ENCODE measurements at places on chromosomes 3 and 15.
A peak's percentile ranks its signal among the peaks of the same experiment; 100 is the strongest.

GRCh38 chr3:135865553-135865952, 100.0 kb upstream of the PPP2R3A start:
- DNase-seq: no peak

DNA sequence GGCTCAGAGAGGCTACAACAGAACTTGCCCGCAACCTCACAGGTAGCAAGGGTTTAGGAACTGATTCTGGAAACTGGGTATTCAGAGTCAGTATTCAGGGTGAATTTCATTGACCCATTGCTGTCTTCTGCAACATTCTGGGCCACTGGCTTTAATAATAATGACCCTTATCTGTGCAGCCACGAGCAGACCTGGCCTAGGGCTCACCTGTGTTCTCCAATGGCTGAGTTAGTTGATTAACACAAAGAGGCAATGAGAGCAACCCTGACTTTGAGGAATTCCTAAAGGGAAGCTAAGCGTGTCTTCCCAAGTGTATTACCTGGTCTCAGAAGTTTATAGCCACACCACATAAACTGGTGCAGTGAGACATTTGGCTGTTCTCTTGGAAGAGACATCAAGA, 289.9 kb downstream of the EPHB1 start:
- DNase-seq: no peak

- DNase-seq: no peak
These were observed 21.2 kb upstream of the IGF2BP2 start for GRCh38 chr3:185846037-185846436.

GRCh38 chr3:47009225-47010110, 30.0 kb downstream of the NBEAL2 start:
- DNase-seq: peak; percentile 40

DNA sequence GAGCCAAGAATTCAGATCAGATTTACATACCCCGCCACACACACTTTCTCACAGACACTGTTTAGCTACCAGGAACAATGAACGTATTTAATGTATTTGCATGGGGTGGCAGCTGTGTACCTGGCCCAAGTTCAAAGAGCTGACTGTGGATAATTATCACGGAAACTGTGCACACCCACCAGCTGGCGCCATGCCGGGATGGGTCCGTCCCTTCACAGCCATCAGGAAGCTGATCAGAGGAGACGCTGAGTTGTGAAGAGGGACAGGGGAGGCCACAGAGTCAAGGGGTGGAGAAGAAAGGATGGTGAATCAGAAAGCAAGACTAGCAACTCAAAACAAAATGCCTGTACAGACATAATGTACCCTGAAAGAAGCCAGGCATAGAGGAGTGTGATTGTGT, 13.1 kb upstream of the PLA2G4D start:
- peak; percentile 34 for DNase-seq

- DNase-seq: no peak
These were observed 295.3 kb upstream of the SLITRK3 start for GRCh38 chr3:165491487-165491886.

- DNase-seq: no peak
These were observed 7.8 kb upstream of the AEN start for GRCh38 chr15:88613074-88613944.

GRCh38 chr3:81874738-81875137, 113.3 kb upstream of the GBE1 start:
- no peak for DNase-seq

- peak; percentile 25 for DNase-seq
These were observed 1.3 kb upstream of the HACD2 start for GRCh38 chr3:123586131-123586530.

GRCh38 chr15:81280696-81281455, 43.1 kb downstream of the STARD5 start:
- no peak for DNase-seq

- no peak for DNase-seq
These were observed 148.5 kb upstream of the NAALADL2 start for GRCh38 chr3:174710612-174711011.

DNA sequence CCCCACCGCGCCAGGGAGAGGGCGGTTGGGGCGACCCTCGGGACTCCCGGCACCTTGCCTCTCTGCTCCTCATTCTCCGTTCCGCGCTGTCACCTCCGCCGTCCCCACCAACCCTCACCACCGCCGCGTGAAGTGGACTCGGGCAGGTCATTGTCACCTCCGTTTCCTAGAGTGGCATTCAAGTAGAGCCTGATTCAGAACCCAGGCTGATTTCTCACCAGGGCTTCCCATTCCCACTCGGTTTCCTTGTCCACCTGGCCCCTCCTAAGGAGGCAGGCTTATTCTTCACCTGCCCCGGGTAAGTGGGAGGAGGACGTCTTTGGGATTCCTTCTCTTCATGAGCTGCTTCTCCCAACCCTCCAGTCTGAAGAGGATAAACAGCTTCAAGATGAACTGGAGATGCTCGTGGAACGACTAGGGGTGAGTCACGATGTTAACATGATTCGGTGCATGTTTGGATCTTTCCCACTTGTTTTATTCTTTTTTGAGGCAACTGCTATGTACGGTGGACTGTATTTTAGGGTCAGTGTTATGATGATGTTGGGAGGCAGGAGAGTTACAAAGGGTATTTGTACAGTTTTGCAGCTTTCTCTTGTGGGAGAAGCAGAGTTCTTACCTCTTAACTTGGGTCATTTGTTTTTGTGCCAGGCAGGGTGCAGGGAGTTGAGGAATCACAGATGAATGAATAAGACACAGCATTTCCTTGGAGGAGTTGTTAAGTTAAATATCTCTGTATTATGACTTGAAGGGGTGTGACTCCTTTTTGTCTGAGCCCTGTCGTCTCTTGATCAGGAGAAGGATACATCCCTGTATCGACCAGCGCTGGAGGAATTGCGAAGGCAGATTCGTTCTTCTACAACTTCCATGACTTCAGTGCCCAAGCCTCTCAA, 692 bp downstream of the PSMD2 start:
- DNase-seq: no peak

DNA sequence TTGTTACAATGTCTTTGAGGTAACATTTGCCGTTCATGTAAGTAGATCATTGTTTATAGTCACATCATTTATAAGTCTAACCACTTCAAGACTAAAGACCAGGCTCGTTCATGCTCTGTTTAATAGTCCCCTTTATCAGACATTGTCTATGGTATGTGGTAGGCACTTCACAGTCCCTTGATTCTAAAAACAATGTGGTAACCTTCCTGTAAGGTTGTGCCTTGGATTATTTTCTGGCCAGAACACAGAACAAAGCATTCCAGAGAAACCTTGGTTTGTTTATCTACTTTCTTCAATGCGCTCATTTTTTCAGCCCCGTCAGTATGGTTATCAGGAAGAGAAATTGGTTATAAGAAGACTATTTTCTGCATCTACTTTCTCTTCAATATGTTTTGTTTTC, 16.3 kb upstream of the ST3GAL6 start:
- DNase-seq: no peak

GRCh38 chr15:26928051-26928450, 42.9 kb upstream of the GABRG3 start:
- DNase-seq: no peak

DNA sequence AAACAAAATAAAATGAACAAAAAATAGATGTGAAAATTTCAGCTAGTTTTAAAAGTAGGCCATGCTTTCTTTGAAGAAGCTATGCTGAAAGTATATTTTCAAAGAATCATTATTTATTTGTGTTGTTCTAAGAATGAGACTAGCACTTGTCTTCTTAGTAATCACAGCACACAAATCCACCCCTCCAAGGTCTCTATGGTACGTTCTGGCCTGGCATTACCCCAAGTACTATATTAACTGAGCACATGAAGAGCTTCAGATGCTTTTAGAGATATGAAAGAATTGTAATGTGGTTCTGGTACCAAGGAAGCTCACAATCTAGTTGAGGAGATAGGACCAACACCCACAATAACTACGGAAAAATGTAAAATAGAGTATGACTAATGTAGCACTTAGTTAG, 416.5 kb downstream of the PLCL2 start:
- DNase-seq: no peak

DNA sequence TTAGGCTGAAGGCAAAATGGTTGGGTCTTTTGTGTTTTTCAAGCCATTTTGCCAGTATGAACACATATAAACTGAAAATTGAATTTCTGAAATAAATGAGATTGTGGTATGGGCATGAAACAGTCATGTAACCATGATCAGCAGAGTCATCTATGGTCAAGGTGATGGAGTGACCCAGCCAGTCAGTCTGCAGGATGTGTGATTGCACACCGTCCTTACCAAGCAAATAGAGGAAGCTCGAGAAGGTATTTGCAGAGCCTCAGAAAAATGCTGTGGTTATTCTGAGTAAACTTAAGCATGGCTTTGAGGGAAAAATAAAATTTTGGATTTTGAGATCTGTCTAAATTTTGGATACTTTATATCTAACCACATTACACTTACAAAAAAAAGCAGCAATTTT, 95.9 kb upstream of the RNF7 start:
- DNase-seq: no peak

- DNase-seq: peak; percentile 93
These were observed 17.4 kb upstream of the EHD4 start for GRCh38 chr15:41989573-41990242.

- DNase-seq: no peak
These were observed 142.9 kb upstream of the BFSP2 start for GRCh38 chr3:133256787-133257483.

GRCh38 chr3:33170531-33170930, 48.1 kb downstream of the SUSD5 start:
- no peak for DNase-seq

DNA sequence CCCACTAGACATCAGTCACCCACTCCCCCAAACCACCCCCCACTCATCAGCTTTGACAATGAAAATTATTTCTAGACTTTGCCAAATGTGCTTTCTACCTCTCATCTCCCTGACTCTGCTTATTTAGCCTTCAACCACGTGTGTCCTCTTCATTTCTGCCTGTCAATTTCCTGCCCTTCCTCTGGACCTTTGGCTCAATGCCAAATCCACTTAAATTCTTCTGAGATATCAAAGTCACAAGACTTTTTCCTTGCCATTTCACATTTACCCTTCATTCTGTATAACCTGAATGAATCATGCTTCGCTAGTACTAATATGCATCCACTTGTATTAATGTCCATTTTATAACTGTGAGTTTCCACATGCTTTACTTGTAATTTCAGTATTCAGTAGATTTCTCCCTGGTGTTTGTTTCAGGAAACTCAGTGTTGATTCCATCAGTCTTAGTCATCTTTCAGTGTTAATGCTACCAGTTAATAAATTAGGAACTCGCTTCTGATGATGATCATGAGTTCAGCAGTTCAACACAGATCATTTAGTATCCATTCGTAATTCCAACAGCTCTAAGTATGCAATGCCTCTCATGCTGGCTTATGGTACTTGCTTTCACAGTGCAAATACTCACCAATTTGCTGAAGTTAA, 128.2 kb upstream of the OSTN start:
- DNase-seq: no peak

- DNase-seq: no peak
These were observed 177.9 kb downstream of the MINAR1 start for GRCh38 chr15:79610021-79610420.

GRCh38 chr3:127135241-127136023, 57.5 kb upstream of the PRR23E start:
- no peak for DNase-seq

GRCh38 chr3:143896486-143896885, 48.2 kb upstream of the SLC9A9 start:
- DNase-seq: no peak

- no peak for DNase-seq
These were observed 35.4 kb downstream of the PXYLP1 start for GRCh38 chr3:141266797-141267555.

GRCh38 chr3:82196645-82197044, 435.2 kb upstream of the GBE1 start:
- no peak for DNase-seq

DNA sequence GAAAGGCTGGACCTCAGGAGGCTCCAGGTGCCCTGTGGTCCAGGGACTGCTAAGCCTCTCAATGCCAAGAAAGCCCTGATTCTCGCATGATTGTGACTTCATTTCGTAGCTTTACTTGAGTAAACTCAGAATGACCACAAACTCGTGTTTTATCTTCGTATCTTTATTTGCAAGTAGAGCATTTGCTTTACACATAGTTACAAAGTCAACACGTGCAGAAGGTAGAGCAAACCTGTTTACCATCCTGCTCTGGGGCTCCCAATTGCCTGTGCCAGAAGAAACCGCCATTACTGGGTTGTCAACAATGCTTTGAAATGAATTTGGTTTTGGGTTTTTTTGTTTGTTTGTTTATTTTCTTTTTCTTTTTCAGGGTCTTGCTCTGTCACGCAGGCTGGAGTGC, 5.8 kb upstream of the MESP1 start:
- DNase-seq: no peak

GRCh38 chr3:23103764-23104163, 99.4 kb upstream of the UBE2E2 start:
- DNase-seq: no peak

GRCh38 chr3:135868801-135869200, 96.7 kb upstream of the PPP2R3A start:
- DNase-seq: no peak

- no peak for DNase-seq
These were observed 52.2 kb downstream of the DNASE1L3 start for GRCh38 chr3:58158442-58159153.

GRCh38 chr15:79190093-79190492, 92.4 kb upstream of the ANKRD34C start:
- no peak for DNase-seq

GRCh38 chr15:36815786-36816185, 236.4 kb downstream of the CDIN1 start:
- DNase-seq: no peak

GRCh38 chr3:114706591-114707232, 412.9 kb downstream of the TIGIT start:
- DNase-seq: peak; percentile 4

DNA sequence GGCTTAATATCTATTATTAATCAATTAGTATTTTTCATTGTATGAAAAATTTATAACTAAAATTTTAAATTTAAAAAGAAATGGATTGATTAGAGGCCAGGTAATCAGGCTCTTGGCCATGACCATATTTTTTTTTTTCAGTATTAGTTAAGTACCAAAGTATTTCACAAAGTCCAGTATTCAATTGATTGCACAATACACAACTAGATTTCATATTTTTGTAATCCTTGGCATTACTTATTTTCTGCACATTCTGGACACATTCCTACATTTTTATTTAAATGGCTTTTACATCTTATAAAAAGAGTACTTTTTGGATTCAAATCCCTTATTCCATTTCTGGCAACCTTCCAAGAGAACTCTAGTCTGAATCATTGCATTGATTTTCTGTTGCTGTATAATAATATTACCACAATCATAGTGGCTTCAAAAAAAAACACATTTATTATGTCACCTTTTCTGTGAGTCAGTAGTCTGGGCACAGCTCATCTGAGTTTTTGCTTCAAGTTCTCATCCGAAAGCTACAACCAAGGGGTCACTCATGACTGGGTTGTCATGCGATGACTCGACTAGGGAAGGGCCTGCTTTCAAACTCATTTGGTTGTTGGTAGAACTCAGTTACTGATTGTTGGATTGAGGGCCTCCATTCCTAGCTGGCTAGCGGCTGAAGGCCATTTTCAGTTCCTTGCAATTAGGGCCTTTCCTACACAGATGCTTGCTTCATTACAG, 90.7 kb downstream of the CNTN6 start:
- DNase-seq: no peak

GRCh38 chr3:129756871-129757270, 136.6 kb downstream of the TMCC1 start:
- no peak for DNase-seq

GRCh38 chr15:36601952-36602351, 22.5 kb downstream of the CDIN1 start:
- DNase-seq: no peak
